Daoy (cell line): ENCODE measurements at places on chromosomes 12 and 14.

DNA sequence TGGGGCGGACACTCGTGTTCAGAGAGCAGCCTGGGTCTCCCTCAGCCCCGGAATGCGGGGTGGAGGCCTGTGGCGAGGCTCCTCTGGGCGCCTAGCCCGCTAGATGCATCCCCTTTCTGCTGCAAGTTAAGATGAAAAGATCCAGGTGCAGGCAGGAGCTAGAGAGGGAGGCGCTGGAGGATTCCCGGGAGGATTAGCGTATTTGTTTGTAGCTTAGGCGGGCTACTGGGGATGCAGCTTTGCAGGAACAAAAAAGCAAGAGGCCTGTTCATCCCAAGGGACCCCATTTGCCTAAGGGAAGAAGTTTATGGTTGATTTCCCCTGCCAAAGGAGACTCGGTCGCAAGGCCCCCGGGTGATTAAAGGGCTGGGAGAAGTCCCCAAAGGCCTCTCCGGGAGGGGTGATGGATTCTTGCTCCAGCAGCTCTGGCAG lies 824 bp downstream of the CCDC177 start:
- no peak for DNase-seq

GRCh38 chr12:100494026-100494425 lies 20.4 kb downstream of the NR1H4 start:
- DNase-seq = no peak

- no peak for DNase-seq
Measured at GRCh38 chr12:62205346-62205745, 54.9 kb upstream of the USP15 start.

DNA sequence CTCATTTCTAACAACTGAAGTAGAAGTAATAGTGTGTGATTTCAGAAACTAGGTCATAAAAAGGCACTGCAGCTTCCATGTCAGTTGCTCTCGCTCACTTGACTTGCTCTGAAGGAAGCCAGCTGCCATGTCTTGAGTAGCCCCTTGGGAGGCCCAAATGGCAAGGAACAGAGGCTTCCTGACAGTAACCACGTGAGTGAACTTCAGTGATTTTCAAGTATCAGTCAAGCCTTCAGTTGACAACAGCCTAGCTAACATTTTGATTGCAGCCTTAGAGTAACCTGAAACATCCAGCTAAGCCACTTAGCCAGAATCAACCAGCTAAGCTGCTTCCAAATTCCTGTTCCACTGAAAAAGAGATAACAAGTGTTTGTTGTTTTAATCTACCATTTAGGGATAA lies 26.7 kb downstream of the TOGARAM1 start:
- DNase-seq = no peak

GRCh38 chr12:51218607-51219161 lies 822 bp upstream of the POU6F1 start:
- DNase-seq = no peak

GRCh38 chr14:87097015-87097414 lies 896.0 kb downstream of the GALC start:
- no peak for DNase-seq

DNA sequence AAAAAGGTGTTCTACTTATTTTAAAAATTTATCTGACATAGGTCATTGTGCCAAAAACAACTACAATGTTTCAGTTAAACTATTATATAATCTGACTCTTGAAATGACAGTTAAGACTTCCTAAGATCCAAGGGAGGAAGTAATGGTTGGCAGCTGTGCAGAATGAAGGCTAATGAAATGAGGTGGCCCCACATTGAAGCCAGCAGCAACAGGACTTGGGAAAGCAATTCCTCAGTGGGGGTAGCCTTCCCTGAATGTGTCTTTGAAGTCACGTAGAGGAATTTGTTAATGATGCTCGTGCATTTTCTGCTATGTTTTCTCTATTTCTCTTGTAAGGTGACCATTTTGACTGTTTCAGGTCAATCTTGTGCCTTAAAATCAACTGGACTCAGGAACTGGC lies 162.4 kb upstream of the DAAM1 start:
- DNase-seq = no peak

- DNase-seq = no peak
Measured at GRCh38 chr12:84856156-84856900, 56.3 kb downstream of the SLC6A15 start.

- DNase-seq = no peak
Measured at GRCh38 chr12:18139989-18140596, 50.1 kb upstream of the RERGL start.

- DNase-seq = no peak
Measured at GRCh38 chr12:32702473-32702872, 23.4 kb downstream of the DNM1L start.

DNA sequence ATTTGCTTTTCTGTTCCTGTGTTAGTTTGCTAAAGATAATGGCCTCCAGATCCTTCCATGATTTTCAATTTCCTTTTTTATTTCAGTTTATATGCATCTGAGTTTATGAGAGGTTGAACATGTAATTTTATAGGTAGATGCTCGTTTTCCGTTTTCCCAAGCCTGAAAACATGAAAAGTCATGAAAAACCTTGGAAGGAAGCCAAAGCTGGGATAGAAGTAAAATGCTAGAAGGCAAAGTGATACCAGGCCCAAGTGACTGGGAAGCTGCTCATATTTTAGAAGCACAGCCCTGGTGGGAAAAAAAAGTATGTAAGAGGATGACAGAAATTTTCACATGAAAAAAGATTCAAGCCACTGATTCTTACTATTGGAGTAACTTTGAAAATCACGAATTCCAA lies 290.8 kb downstream of the PRKD1 start:
- no peak for DNase-seq

- no peak for DNase-seq
Measured at GRCh38 chr12:45727980-45728629, 1.4 kb upstream of the ARID2 start.

GRCh38 chr14:91470216-91470615 lies 39.9 kb downstream of the PPP4R3A start:
- no peak for DNase-seq

DNA sequence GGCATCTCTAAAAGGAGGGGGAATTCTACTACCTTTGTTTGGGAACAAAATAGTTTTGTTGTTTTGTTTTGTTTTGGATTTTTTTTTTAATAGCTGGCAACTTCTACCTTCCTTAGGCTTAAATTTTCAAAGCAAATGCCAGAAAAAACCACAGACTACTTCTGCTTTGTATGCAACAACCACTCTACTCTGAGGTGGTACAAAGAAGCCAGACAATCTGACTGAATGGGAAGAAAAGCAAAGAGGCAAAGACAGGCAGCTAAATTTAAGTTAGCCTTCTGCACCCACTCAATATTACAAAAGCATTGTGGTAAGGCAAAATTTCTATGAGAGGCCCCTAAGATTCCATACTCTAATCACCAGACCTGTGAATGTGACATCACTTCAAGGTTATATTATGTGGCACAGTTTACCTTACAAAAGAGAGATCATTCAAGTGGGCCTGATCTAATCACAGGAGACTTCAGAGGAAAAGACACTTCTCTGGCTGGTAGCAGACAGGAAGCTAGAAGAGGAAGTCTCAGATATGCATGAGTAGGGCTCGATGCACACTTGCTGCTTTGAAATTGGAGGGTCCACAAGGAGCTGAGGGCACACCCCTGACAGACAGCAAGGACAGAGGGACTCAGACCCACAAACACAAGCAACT lies 566.6 kb downstream of the RPS29 start:
- DNase-seq = no peak

DNA sequence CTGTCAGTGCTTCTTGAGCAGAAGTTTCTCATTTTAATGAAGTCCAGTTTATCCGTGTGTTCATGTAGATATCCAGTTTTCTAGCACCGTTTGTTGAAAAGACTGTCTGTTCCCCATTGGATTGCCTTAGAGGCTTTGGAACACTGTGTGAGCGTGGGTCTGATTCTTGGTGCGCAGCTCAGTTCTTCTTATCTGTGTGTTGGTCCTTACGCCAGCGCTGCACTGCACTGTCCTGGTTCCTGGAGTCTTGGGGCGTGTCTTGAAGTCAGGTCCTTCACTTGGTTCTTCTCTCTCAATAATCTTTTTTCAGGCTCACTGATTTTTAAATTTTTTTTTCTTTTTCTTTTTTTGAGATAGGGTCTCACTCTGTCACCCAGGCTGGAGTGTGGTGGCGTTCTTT lies 25.5 kb downstream of the EP400 start:
- no peak for DNase-seq

DNA sequence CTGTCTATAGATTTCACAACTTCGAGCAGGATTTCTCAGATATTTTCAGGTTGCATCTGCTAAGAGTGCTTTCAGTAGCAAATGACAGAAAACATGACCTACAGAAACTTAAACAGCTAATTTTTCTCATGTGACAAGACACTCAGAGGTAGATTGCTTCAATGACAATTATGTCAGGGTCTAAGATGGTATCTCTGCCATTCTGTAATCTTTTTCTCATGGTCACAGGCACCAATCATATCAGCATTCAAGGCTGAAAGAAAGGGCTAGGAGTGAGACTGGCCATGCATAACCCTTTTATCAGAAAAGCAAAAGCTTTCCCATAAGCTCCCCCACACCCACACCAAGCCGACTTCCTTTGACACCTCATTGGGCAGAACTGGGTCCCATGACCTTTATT lies 450.5 kb upstream of the FAR2 start:
- DNase-seq = no peak

- DNase-seq = no peak
Measured at GRCh38 chr14:65880507-65880906, 468.0 kb downstream of the FUT8 start.

GRCh38 chr12:53806721-53807120 lies 54.9 kb upstream of the CISTR start:
- DNase-seq = peak; percentile 80

- DNase-seq = no peak
Measured at GRCh38 chr12:31834150-31834549, 105.3 kb upstream of the AMN1 start.

DNA sequence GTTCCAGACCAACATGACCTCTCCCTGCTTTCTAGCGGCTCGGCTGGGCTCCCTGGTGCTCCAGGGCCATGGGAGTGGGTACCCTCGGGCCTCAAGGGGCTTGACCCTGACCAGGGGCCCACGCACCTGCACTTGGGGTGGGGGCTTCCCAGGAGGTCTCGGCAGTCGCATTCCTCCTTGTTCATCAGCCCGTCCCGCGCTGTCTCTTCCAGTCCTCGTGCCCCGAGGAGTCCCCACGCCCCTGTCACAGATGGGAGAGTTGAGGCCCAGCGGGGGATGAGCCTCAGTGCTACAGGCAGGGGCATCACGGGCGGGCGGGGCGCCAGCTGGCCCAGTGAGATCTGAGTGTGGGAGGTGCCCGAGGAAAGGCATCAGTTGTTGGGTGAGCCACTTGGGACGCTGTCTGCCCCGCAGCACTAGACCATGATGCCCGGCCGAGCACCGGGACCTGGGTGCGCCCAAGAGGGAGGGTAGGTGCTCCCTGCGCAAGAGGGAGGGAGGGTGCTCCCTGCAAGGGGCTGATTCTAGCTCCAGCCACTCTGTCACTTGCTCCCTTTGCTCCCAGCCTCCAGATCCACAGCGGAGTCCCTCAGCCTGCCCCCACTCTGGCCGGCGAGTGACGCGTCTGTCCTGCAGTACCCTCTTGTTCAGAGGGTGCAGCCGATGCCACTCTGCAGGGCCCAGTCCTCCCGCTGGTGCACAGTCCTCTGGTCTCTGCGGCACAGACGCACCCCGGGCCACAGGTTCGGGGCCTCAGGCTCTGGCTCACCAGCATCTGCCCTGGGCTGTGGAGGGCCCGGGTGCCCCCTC lies 23.8 kb downstream of the MMP17 start:
- DNase-seq = no peak

- DNase-seq = no peak
Measured at GRCh38 chr12:62760779-62761178, 174.2 kb downstream of the PPM1H start.

DNA sequence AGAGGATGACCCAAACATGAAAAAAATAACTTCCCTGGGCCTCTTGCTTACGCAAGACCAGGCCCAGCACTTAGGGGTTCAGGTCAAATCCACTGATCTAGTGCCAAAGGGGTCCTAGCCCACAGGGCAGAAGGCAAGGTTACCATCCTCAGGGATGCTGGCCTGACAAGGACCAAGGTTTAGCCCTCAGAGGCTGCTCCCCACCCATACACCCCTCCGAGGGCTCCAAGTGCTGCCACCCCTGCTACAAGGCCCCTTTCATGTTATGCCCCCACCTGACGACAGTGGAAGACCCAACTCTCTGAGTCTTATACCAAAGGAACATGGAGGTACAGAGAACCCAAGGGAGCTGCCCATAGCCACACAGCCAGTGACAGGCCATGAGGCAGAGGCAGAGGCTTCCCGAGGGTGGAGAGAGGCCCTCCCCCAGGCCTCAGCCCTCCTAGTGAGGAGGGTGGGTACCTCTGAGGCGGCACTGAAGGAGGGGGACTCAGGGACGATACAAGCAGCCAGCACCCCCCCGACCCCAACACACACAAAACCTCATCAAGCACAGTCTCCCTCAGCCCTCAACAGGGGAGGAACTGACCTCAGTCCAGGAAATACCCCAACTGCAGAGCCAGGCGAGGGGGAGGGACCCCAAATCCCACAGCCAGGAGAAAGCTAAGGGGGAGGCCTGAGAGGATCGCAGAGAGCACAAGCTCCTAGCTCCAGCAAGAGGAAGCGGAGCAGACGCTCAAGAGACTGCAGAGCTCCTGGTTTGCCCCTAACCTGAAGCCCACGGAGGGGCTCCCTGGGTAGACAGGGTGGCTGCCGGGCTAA lies 37.0 kb downstream of the ANAPC7 start:
- DNase-seq = no peak

DNA sequence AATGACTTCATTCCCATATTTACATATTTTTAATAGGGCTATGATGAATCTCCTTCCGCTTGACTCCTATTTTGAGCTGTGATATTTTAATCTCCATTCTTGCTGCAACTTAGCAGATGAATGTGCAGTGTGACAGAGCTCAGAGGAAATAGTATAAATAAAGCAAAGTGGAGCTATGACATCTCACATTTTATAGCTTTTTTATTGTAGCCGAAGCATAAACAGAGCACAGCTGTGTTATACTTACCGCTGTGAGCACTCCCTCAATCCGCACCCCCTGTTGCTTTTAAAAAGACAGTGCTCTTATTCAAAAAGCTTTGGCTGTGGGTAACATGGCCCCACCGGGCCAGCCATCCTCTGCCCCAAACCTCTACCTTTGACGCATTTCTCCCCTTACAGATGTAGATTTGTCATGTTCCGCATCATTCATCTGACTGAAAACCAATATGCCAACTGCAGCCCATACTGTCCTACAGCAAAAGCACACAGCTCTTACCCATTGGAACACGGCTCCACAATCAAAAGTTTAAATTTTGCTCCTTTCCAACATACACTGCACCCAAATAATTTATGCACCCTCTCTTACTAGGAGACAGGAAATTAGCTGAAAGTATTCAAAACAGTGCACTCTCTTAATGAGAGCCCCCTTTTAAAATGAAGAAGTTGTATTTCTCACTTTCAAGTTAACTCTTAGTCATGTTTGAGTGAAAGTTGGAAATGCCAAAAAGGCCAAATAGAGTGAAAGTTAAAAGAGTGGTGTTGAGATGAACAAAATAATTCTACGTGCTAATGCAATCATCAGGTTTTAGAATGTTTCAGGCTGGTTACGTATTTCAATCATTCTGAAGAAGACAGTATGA lies 429.3 kb upstream of the SOX5 start:
- DNase-seq = peak; percentile 33

GRCh38 chr12:94265966-94266745 lies 117.8 kb downstream of the PLXNC1 start:
- no peak for DNase-seq

- DNase-seq = no peak
Measured at GRCh38 chr14:65926504-65926903, 514.0 kb downstream of the FUT8 start.
